ENCODE measurements at places on chromosomes 6 and 20. TPM values are rescaled to one million over a fixed set of nuclear protein-coding genes. Genes with fewer than 3 reads are reported as not detected.

Gene PROKR2
- not detected for total RNA-seq

Gene FGD2
- 182 TPM for total RNA-seq

Gene NEDD9
- total RNA-seq, result 205 TPM

Gene SPEF1
- total RNA-seq, result 1.8 TPM

Gene PSORS1C2
- total RNA-seq, result not detected

Gene SNX5
- 128 TPM for total RNA-seq

Gene KIF6
- total RNA-seq, result not detected

Gene LY6G5C
- total RNA-seq, result not detected

Gene GPX5
- not detected for total RNA-seq

Gene SLPI
- 103 TPM for total RNA-seq

Gene RIPPLY2
- total RNA-seq, result not detected

Gene OPRM1
- total RNA-seq, result not detected

Gene TREM1
- 2.7 TPM for total RNA-seq
